ENCODE measurements at places on chromosomes 12 and 14.

DNA sequence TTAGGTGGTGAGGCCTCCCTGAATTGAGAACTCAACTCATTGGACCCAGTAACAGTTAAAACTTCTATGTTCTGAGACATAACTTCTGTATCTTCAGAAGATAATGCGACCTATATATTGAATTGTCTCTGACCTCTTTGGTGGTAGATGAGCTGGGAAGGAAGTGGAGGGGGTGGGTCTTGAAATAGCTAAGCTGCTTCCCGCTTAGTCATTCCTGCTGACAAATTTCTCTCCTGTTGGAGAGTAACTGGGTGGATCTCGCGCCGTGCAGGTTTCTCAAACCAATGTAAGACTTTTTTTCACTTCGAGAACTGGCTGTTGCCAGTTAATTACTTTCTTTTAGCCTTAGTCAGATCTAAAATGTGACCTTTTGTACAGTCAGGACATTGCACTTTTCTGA is 100.8 kb downstream of the PPHLN1 start:
- no peak for DNase-seq

DNA sequence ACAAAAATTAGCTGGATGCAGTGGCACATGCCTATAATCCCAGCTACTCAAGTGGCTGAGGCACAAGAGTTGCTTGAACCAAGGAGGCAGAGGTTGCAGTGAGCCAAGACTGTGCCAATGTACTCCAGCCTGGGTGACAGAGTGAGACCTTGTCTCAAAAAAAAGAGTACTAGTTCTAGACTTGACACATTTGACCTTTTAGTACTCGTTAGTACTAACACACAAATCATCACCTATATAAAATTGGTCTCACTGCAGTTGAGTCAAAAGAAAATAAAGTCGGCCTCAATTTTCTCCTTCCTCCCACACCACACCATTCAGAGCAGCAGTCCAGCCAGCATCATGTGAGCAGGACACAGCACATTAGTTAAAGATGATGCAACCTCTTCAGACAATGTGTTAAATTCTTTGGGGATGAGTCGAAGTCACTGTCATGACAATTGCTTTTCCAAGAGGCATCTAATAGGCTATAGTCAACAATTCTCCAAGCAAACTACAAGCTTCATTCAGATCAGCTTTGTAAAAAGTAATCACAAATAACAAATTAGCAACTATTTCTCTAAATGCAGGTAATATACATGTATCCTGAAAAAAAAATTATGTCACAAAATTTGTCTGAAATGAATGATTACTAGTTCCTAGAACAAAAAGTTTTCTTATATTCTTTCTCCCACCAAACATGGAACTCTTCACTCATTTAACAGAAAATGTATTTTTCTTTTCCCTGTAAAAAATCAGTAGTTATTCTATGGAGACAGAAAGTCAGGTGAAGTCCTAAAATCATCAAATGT is 55.6 kb downstream of the CLIP1 start:
- no peak for DNase-seq

DNA sequence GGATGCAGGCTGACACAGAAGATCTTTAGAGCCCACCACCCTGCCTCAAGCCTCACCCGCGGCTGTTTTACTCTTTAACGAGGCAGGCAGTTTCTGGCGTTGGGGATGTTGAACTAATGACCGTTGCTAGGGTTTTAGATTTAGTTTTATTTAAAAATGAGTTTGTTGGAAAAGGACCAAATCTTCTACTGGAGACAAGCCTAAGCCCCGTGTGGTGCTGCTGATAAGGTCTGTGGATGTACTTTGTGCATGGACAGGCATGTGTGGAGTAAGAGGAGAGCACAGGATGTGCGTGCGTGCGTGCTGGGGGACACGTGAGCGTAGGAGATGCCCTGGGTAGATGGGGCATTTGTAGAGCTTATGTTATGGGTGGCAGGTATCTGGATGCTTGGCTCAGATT is 5.7 kb downstream of the NTF3 start:
- DNase-seq = no peak

DNA sequence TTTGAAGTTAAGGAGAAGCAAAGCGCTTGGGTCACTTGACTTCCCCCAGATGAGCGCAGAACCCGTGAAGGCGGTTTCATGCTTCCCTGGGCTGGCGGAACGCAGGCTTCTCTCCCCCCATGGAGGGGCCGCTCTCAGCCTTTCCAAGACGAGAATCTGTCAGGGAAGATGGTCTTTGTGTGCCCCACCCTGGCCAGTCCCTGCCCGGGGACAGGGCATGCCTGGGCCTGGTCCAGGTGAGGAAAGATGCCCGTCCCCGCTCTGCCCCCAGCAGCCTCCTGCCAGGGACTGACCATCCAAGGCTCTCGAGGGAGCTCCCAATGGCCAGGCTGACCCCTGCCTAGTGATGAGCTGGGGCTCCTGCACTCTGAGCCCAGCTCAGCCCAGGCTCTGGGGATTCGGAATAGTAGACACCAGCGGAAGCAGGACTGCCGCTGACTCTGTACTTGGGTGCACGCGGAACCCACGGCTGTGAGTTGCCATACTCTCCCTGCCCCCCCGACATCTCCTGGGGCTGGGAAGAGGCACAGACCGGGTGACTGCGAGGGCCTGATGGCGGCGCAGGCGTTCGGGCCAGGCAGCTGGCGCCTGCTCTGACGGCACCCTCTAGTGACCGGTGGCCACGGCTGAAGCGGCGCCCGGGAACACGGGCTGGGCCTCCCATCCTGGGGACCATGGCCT is 142.2 kb upstream of the FKBP4 start:
- no peak for DNase-seq

GRCh38 chr14:77790566-77791224 is 9.2 kb upstream of the ADCK1 start:
- no peak for DNase-seq

DNA sequence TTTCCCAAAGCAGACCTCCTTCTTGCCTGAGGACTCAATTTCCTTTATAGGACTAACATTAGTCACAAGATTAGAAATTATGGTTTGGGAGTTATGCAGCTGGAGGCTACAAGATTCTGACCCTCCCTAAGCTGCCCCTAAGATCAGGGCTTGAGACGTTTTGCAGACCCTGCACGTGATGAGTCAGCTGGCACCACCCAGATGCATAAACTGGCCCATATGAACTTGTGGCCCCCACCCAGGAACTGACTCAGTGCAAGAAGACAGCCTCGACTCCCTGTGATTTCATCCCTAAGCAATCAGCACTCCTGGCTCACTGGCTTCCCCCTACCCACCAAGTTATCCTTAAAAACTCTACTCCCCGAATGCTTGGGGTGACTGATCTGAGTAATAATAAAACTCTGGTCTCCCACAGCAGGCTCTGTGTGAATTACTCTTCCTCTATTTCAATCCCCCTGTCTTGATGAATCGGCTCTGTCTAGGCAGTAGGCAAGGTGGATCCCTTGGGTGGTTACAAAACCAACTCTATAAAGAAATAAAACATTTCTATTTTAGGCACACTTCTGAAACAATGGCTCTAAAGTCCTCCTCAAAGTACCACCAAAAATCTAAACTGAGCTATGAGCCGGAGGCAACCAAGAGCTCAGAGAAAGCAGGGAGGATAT is 233.4 kb downstream of the TMEM132D start:
- DNase-seq = no peak

Measured in activated CD8-positive, alpha-beta memory T cell treated with anti-CD3 and anti-CD28 coated beads for 1 hour (primary cell).